ENCODE measurements at places on chromosomes 6 and 20.

DNA sequence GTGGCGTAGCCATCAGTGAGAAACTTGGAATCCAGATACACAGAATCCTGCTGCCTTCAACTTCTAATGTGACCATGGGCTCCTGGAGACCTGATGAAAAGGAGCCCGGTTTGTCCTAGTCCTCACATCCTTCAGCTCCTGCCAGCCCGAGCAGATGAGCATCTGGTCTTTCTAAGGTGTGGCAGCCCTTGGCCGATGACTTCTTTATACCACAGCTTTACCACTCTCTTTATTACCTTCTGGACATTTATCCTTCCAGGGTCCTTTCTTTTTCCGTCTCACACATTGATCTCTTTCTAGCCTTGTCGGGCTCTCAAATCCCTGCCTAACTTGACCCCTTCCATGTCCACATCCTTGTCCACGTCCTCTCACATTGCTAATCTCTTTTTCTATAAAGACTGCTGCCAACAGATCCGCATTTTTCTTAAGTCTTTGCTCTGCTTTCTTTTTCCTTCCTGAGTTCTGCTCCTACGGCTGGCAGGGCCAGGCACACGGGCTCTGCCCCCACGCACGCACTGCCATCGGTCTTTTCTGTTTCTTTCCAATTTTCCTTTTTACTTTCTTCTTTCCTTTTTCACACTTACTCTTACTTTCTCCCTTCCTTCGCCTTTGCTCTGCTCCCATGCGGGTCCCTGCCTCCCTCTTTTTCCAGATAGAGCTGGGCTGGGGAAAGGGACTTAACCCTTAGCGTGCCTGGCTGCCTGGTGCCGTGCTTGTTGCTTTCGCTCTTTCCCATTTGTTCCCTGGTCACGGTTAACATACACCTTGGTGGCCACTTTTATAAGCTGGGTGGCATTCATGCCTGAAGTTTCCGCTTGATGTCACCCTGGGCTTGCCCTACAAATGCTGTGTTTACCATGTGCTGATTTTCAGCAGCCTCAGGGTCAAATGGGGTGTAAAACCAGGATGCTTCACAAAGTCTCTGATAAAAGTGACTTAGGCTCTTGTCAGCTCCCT lies 9.4 kb upstream of the GMPR start:
- DNase-seq: no peak

GRCh38 chr20:11190741-11191140 lies 516.9 kb upstream of the JAG1 start:
- no peak for DNase-seq

- peak; percentile 44 for DNase-seq
Measured at GRCh38 chr6:18343741-18344140, 43.4 kb upstream of the RNF144B start.

DNA sequence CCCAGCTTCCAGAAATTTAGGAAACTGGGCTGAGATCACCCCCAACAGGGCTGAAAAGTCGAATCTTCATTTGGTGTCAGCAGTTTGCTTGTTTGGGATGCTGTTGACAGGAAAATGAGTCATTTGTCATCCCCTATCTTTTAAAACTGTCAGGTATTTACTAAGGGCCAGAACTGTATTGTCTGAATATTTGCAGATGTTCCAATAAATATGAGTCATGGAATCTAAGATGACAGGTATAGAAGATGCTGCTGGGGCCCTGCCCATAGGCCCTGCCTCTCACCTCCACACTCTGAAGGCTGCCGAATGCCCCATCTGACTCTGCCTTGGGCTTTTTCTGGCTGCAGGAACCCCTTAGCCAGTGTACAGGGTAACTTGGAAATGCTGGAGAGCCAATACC lies 3.9 kb downstream of the ETV7 start:
- DNase-seq: peak; percentile 14

Measured in stimulated activated CD4-positive, alpha-beta T cell treated with anti-CD3 and anti-CD28 coated beads, Interleukin-1b, Interleukin-23, amount 100 ng/mL, for 48 hours (primary cell).